Suprapubic skin (tissue), 4 donors: ENCODE measurements at places on chromosomes 6 and 20. TPM values are rescaled to one million over a fixed set of nuclear protein-coding genes. Genes with fewer than 3 reads are reported as not detected.

- DNase-seq: no peak
- peaks cover 4% of the 10 kb centered on the region for H3K36me3 ChIP-seq
- peak overlapping the region; percentile 91 for H3K4me3 ChIP-seq
- H3K27me3 ChIP-seq: no peaks in the 10 kb centered on the region
- H3K27ac ChIP-seq: peak overlapping the region; percentile 86
- peaks cover 12% of the 10 kb centered on the region for H3K4me1 ChIP-seq
These were observed 1.2 kb downstream of the PM20D2 start for GRCh38 chr6:89146718-89147700.

DNA sequence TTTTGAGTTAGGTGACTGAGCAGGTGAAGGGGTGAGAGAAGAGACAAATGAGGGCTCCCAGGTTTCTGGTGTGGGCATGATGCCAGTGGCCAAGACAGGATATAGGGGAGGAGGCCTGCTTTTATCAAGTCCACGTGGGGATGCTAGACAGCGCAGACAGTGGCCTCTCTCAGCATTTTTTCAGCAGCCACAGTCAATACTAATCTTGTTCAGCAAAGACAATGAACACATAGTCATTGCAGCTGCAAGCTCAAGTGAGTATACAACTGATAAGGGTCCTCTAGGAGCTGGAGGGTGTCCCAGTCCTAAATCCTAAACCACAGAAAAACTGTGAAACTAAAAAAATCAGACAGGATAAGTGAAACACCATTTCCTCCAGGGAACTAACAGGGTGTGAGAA lies 48.6 kb downstream of the UQCC1 start:
- peaks cover 49% of the 10 kb centered on the region for H3K36me3 ChIP-seq
- H3K4me3 ChIP-seq: no peak overlapping the region
- no peak for DNase-seq
- no peak overlapping the region for H3K27ac ChIP-seq

GRCh38 chr6:41224800-41225199 lies 3.3 kb upstream of the TREML4 start:
- H3K27ac ChIP-seq: no peak overlapping the region
- no peak for DNase-seq
- H3K4me1 ChIP-seq: no peaks in the 10 kb centered on the region
- H3K27me3 ChIP-seq: peaks cover 27% of the 10 kb centered on the region
- H3K36me3 ChIP-seq: no peaks in the 10 kb centered on the region

- DNase-seq: no peak
- no peaks in the 10 kb centered on the region for H3K27me3 ChIP-seq
- H3K36me3 ChIP-seq: no peaks in the 10 kb centered on the region
- H3K4me3 ChIP-seq: no peak overlapping the region
- H3K27ac ChIP-seq: peak overlapping the region; percentile 50
These were observed 20.7 kb upstream of the UTRN start for GRCh38 chr6:144264270-144265060.

DNA sequence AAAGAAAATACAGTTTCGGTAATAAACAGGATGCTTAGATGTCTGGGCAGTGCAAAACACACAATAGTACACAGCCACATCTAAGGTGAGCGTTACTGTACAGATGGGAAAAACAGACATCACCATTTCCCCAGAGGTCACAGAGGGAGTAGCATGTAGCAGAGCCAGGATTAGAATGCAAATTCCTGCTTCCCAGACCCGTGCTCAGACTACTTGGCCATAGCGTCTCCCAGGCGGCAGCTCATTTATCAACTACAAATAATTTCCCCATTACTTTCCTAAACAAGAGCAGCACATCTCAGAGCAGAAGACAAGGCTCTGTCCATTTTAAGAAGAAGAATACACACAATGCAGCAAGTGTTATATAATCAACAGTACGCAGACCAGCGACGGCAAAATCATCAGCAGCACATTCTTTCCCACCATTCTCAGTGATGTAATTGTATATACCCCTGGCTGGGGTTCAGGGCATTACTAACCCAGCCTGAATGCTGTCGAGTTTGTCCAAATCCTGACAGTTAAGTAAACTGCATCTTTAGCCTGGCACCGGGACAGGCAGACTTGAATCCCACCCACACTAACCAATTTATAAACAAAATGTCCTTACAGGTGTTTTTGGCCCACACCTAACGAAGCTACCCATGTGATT lies 61.9 kb downstream of the CNKSR3 start:
- no peaks in the 10 kb centered on the region for H3K36me3 ChIP-seq
- no peak overlapping the region for H3K4me3 ChIP-seq
- H3K27ac ChIP-seq: no peak overlapping the region
- no peaks in the 10 kb centered on the region for H3K27me3 ChIP-seq
- no peak for DNase-seq

DNA sequence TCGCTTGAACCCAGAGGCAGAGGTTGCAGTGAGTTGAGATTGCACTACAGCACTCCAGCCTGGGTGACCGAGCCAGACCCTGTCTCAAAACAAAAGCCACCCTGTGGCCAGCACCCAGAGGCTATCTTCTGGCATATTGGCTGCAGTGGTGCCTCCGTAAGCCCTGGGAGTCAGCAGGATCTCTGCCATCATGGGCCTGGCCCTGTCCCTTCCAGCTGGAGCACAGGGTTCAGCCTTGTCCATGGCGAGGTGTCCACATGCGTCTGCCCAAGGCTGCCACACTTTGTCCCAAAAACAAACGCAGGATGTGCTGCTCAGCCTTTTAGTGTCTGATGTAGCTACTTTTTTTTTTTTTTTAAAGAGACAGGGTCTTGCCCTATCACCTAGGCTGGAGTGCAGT lies 15.4 kb upstream of the MTG2 start:
- H3K27me3 ChIP-seq: no peaks in the 10 kb centered on the region
- no peaks in the 10 kb centered on the region for H3K4me1 ChIP-seq
- peaks cover 75% of the 10 kb centered on the region for H3K36me3 ChIP-seq
- DNase-seq: no peak

The BMP2 gene
- total RNA-seq: 24.1 TPM

The PNLDC1 gene
- total RNA-seq: 1.1 TPM

GRCh38 chr6:91569071-91569470 lies 982.2 kb upstream of the MAP3K7 start:
- no peaks in the 10 kb centered on the region for H3K36me3 ChIP-seq
- H3K4me1 ChIP-seq: no peaks in the 10 kb centered on the region
- DNase-seq: no peak
- H3K27me3 ChIP-seq: no peaks in the 10 kb centered on the region
- H3K4me3 ChIP-seq: no peak overlapping the region
- H3K27ac ChIP-seq: no peak overlapping the region

The ZNF341 gene
- total RNA-seq: 5.1 TPM

DNA sequence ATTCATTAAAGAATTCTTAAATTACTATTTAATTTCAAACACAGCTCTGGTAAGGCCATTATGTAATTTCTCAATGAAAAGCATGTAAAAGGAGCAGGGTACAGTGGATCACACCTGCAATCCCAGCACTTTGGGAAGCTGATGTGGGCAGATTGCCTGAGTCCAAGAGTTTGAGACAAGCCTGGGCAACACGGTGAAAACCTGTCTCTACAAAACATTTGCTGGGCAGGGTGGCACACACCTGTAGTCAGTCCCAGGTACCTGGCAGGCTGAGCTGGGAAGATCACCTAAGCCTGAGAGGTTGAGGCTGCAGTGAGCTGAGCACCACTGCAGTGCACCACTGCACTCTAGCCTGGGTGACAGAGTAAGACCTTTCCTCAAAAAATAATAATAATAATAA lies 37.4 kb downstream of the MDN1 start:
- no peaks in the 10 kb centered on the region for H3K27me3 ChIP-seq
- H3K27ac ChIP-seq: no peak overlapping the region
- H3K4me3 ChIP-seq: no peak overlapping the region

GRCh38 chr6:23826572-23826971 lies 299.4 kb upstream of the NRSN1 start:
- no peak overlapping the region for H3K27ac ChIP-seq
- H3K4me1 ChIP-seq: no peaks in the 10 kb centered on the region
- no peaks in the 10 kb centered on the region for H3K27me3 ChIP-seq
- DNase-seq: no peak
- no peaks in the 10 kb centered on the region for H3K36me3 ChIP-seq

- no peak overlapping the region for H3K4me3 ChIP-seq
- no peaks in the 10 kb centered on the region for H3K4me1 ChIP-seq
- H3K36me3 ChIP-seq: peaks cover 5% of the 10 kb centered on the region
These were observed 163.6 kb downstream of the LAMA2 start for GRCh38 chr6:129046526-129046925.

DNA sequence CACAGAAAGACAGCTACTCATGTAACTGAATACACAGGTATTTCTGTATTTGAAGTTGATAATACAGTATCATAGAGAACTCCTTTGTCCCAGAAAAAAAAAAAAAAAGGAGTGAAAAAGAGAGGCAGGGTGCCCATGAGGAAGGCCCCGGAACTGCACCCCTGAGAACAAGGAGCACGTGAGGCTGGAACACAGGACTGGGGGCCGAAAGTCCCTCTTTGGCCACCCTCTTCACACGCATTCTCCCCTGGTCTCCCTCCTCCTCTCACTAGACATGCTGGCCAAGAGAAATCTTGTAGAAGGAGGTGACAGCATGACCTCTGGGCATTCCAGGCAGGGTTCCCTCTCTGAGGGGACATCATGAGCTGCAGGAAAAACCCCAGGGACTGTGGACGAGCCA lies 62.7 kb upstream of the TRAF3IP2 start:
- no peak overlapping the region for H3K4me3 ChIP-seq
- H3K27me3 ChIP-seq: no peaks in the 10 kb centered on the region
- peak overlapping the region; percentile 29 for H3K27ac ChIP-seq
- peaks cover 7% of the 10 kb centered on the region for H3K36me3 ChIP-seq

DNA sequence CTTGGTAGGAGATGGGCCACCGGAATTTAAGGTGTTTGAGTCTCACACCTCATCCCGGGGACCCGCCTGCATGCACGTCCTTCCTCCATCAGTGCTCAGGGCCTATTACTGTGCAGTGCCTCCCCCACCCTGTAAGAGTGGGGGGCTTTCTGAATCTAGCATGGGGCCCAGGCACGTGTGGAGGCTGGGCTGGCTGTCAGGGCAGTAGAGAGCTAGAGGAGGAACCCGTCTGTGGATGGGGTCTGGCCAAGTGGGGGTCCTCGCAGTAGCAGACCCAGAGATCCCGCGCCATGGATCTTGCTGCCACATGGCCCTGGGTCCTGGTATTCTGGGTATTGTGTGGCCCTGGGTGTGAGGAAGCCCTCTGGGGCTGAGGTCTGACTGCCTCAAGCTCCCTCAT lies 42.9 kb downstream of the SRC start:
- no peak overlapping the region for H3K4me3 ChIP-seq
- peaks cover 16% of the 10 kb centered on the region for H3K4me1 ChIP-seq
- H3K36me3 ChIP-seq: peaks cover 39% of the 10 kb centered on the region

DNA sequence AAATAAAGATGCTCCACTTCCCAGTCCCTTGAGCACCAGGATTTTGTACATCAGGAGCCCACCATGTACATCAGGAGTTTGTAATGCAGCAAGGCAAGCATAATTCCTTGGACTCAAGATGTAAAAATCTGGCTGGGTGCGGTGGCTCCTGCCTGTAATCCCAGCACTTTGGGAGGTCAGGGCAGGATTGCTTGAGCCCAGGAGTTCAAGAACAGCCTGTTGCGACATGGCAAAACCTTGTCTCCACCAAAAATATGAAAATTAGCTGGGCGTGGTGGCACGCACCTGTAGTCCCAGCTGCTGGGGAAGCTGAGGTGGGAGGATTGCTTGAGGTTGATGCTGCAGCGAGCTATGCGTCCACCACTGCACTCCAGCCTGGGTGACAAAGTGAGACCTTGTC lies 16.1 kb upstream of the MAP1LC3A start:
- peaks cover 3% of the 10 kb centered on the region for H3K4me1 ChIP-seq
- peaks cover 42% of the 10 kb centered on the region for H3K36me3 ChIP-seq
- no peak overlapping the region for H3K4me3 ChIP-seq
- DNase-seq: no peak
- no peak overlapping the region for H3K27ac ChIP-seq
- no peaks in the 10 kb centered on the region for H3K27me3 ChIP-seq

GRCh38 chr6:80540700-80541099 lies 434.2 kb downstream of the BCKDHB start:
- no peak for DNase-seq
- no peaks in the 10 kb centered on the region for H3K36me3 ChIP-seq
- no peak overlapping the region for H3K4me3 ChIP-seq
- no peak overlapping the region for H3K27ac ChIP-seq
- no peaks in the 10 kb centered on the region for H3K4me1 ChIP-seq

GRCh38 chr20:53376021-53376420 lies 217.6 kb downstream of the ZNF217 start:
- H3K36me3 ChIP-seq: no peaks in the 10 kb centered on the region
- peaks cover 13% of the 10 kb centered on the region for H3K4me1 ChIP-seq
- no peak for DNase-seq
- H3K27me3 ChIP-seq: no peaks in the 10 kb centered on the region

DNA sequence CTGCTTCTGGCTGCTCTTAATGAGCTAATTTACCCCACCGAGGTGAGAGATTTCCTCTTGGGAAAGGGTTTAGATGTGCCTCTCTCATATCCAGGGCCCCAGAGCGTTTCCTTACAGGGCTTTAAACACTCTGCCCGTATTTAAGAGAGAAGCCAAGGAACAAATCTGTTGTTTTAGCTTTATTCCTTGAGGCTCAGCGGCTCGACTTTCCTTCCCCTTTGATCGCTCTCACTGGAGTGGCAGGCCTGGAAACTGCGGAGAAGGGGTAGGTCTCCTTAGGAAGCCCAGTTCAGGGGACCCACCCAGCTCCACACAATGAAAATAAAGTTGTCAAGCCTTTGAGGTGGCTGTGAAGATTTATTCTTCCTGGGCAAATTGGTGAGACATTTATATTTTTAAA lies 132.0 kb upstream of the JAG1 start:
- no peak for DNase-seq
- no peak overlapping the region for H3K4me3 ChIP-seq

GRCh38 chr6:137349856-137350830 lies 131.0 kb upstream of the IFNGR1 start:
- no peak overlapping the region for H3K4me3 ChIP-seq
- no peak overlapping the region for H3K27ac ChIP-seq
- H3K36me3 ChIP-seq: no peaks in the 10 kb centered on the region
- no peaks in the 10 kb centered on the region for H3K27me3 ChIP-seq

The PRDM13 gene
- not detected for total RNA-seq

- H3K27me3 ChIP-seq: no peaks in the 10 kb centered on the region
- H3K36me3 ChIP-seq: no peaks in the 10 kb centered on the region
- H3K27ac ChIP-seq: no peak overlapping the region
- no peak for DNase-seq
- no peak overlapping the region for H3K4me3 ChIP-seq
- no peaks in the 10 kb centered on the region for H3K4me1 ChIP-seq
These were observed 92.5 kb downstream of the NCOA3 start for GRCh38 chr20:47594157-47594556.

The ENPP5 gene
- 4.0 TPM for total RNA-seq

- H3K4me3 ChIP-seq: no peak overlapping the region
- no peaks in the 10 kb centered on the region for H3K4me1 ChIP-seq
- no peaks in the 10 kb centered on the region for H3K36me3 ChIP-seq
These were observed 514.3 kb upstream of the CITED2 start for GRCh38 chr6:139888681-139889122.

DNA sequence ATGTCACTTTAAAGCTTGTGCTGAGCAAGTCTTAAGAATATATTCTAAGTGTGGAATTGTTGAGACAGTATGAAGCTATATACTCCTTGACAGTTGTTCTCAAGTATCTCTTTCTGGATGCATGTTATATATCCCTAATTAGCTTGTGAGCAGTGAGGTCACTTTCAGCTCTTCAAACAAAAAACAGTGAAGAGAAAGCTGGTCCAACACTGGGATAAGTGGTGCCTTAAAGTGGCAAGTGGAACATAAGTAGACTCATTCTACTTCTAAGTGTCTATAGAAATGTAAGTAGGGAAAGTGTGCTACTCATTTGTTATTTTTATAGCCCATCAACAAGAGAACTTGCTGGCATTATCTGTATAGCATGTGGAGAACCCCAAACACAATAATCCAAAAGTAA lies 133.1 kb upstream of the BACH2 start:
- no peak for DNase-seq
- no peaks in the 10 kb centered on the region for H3K4me1 ChIP-seq
- no peaks in the 10 kb centered on the region for H3K36me3 ChIP-seq
- no peak overlapping the region for H3K27ac ChIP-seq
- H3K4me3 ChIP-seq: no peak overlapping the region

The EPPIN gene
- total RNA-seq: not detected
